GM12891 (cell line): ENCODE measurements at places on chromosomes 12 and 14.

- DNase-seq, result no peak
Observed at GRCh38 chr14:85535321-85535720, 5.4 kb downstream of the FLRT2 start.

DNA sequence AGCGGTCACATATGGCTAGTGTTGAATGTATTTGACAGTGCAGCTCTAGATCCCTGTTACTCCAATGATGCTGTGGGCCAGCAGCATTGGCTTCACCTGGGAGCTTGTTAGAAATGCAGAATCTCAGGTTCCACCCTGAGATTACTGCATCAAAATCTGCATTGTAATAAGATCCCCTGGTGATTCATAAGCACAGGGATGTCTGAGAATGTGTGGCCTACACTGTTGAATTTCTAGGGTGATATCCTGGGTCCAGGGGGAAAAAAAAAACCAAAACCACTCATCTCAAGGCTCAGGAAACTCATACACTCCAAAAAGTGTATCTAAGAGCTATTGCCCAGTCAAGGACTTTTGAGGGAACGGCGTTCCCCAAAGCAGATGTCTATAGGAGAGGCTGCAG, 196.8 kb downstream of the PPM1H start:
- no peak for DNase-seq

DNA sequence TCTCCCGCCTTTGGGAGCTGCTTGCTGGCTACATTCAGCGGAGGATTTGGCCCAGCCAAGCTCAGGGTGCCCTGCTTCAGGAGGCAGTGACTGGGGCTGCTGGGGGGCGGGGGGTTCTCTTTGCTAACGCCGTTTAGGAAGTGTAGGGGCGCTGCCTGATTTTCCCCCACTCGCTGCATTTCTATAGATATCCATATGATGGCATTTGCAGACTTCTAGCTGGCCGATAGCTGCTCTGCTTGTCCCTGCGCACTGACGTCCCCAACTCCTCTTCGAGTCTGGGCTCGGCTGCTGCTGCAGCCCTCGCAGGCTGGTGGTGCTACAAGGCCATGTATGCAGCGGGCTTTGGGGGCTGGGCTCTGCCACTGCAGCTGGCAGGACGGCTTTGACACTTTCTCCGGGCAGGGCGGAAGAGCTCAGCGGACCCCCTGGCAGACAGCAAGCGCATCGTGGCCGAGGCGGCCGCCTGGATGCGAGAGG, 3.1 kb downstream of the LRFN5 start:
- DNase-seq, result no peak

DNA sequence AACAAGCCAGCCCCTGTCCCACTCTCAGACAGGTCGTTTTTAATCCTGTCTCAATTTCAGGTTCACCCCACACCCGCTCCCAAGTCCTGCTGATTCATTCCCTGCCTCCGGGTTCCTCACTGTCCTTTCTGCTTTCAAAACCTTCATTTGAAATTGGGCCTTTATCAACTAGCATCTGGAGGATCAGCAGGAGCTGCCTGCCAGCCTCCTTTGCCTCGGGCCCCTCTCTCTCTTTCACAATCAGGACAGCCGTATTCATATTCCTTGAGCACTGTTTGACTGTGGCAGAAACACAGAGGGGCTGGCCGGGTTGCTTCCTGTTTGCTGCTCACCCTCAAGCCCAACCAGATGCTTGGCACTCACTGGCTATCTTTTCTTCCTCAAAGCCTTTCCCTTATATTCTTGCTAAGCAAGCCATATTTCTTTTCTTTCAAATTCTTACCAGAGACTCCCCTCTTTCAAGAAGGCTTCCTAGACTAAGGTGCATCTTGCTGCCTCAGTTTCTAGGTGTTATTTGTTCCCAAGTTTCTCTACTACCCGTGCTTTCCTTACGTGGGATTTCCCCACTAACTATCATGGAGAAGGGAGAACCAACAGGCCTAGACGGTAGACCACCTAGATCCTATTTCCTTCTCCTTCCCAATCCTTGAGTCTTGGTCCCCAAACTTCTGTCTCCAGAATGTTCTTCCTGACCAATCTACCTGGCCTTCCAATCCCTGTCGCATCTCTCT, 3.0 kb downstream of the GALNT6 start:
- no peak for DNase-seq

- no peak for DNase-seq
Observed at GRCh38 chr12:104834607-104835006, 123.5 kb downstream of the SLC41A2 start.

- peak; percentile 37 for DNase-seq
Observed at GRCh38 chr14:63045234-63045611, at the start of gene KCNH5. TSS of gene KCNH5 (minus strand) at chr14:63045458. CDS start at chr14:63045186, 272 bp downstream.
